ENCODE measurements at places on chromosomes 4 and X. TPM values are rescaled to one million over a fixed set of nuclear protein-coding genes. Genes with fewer than 3 reads are reported as not detected.

Gene UGT2B11
- not detected for total RNA-seq

Gene SLITRK4
- 0.40 TPM for total RNA-seq

Gene PABPC1L2B
- not detected for total RNA-seq

Gene SPANXB1
- not detected for total RNA-seq

Gene FGB
- total RNA-seq: not detected

Gene PTPN13
- 54.6 TPM for total RNA-seq

Gene SPANXD
- not detected for total RNA-seq

Gene PRDM5
- 7.8 TPM for total RNA-seq

Gene MEPE
- total RNA-seq: not detected

Gene NHSL2
- not detected for total RNA-seq

Gene FGD1
- total RNA-seq: 7.7 TPM

Data from SK-MEL-5 (cell line).